ENCODE measurements at places on chromosomes 16 and 17. TPM values are rescaled to one million over a fixed set of nuclear protein-coding genes. Genes with fewer than 3 reads are reported as not detected.
A peak's percentile ranks its signal among the peaks of the same experiment; 100 is the strongest.

Gene C16orf54
- 22.4 TPM for total RNA-seq

- H3K36me3 ChIP-seq, result no peaks in the 10 kb centered on the region
- H3K27ac ChIP-seq, result no peak overlapping the region
- DNase-seq, result no peak
- H3K4me1 ChIP-seq, result peaks cover 2% of the 10 kb centered on the region
Measured at GRCh38 chr17:82134101-82134500, 36.1 kb upstream of the FASN start.

Gene METRNL
- 23.3 TPM for total RNA-seq

GRCh38 chr16:522320-523096 lies 5.0 kb upstream of the CAPN15 start:
- peak overlapping the region; percentile 39 for H3K27ac ChIP-seq
- H3K27me3 ChIP-seq, result no peaks in the 10 kb centered on the region
- no peak overlapping the region for H3K4me3 ChIP-seq
- DNase-seq, result no peak
- H3K36me3 ChIP-seq, result peaks cover 7% of the 10 kb centered on the region

DNA sequence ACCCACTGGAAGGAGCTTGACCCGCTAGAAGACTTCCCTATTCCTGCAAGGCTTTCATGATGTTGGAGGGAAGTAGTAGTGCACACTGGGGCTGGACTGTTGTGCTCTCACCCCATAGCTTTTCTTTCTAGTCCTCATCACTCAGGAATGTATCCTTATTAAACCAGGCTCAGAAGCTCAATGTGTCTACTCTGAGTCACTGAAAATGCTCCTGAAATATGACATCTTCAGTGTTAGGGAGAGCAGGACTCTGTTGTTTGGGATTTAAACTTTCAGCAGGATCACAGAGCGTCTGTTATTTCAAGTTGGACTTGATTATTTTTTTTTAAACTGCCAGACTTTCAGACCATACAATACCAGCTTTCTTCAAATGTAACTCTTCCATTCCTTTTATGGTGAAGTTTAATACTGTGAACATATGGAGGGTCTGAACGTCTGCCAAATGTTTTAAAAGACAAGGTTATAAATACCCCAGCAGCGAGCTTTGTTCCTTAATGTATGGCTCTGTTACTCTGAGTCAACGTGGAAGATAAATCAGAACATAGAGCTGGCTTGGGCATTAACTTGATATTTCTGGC lies 257.5 kb downstream of the CDH11 start:
- DNase-seq, result no peak
- no peaks in the 10 kb centered on the region for H3K27me3 ChIP-seq
- H3K36me3 ChIP-seq, result no peaks in the 10 kb centered on the region
- H3K4me1 ChIP-seq, result no peaks in the 10 kb centered on the region
- no peak overlapping the region for H3K4me3 ChIP-seq
- H3K27ac ChIP-seq, result no peak overlapping the region

GRCh38 chr17:44782326-44782850 lies 23.6 kb downstream of the ADAM11 start:
- peaks cover 2% of the 10 kb centered on the region for H3K4me1 ChIP-seq
- DNase-seq, result no peak
- H3K27me3 ChIP-seq, result peaks cover 2% of the 10 kb centered on the region
- H3K27ac ChIP-seq, result no peak overlapping the region
- no peak overlapping the region for H3K4me3 ChIP-seq

Gene USP43
- 0.38 TPM for total RNA-seq

Gene SDK2
- 3.2 TPM for total RNA-seq

Gene TP53TG3B
- not detected for total RNA-seq

Gene CCL5
- 158 TPM for total RNA-seq

GRCh38 chr17:82956726-82957468 lies 117.1 kb upstream of the ZNF750 start:
- H3K27me3 ChIP-seq, result no peaks in the 10 kb centered on the region
- H3K27ac ChIP-seq, result no peak overlapping the region
- no peaks in the 10 kb centered on the region for H3K4me1 ChIP-seq
- H3K36me3 ChIP-seq, result peaks cover 40% of the 10 kb centered on the region

DNA sequence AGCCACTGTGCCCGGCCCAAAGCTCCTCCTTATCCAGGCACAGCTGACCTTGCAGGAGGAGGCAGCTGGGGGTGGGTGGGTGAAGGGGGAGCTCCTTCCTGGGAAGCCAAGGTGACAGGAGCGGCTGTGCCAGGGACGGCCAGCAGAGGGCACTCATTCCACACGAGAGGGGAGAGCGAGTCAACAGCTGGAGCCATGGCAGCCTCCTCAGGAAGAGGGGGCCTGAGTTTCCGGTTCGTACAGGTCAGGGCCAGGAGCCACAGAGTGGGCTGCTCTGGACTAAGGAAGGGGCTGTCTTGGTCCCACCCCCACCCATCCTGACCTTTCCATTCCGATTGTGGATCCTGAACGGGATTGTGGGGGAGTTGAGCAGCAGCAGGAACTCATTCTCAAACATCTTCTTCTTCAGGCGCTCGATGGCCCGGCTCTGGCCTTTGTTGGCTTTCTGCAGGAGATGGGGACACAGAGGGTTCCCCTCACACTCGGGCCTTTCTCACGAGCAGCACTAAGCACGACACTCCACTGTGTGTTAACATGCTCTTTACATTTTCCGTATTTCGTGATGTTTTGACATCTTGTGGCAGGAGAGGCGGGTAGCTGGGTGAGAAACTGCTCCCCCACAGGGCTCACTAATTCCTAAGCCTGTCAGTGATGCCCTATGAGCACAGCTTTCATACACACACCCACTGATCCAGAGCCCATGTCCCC lies 61.6 kb downstream of the TIMM22 start:
- no peak overlapping the region for H3K4me3 ChIP-seq
- peaks cover 22% of the 10 kb centered on the region for H3K36me3 ChIP-seq
- no peaks in the 10 kb centered on the region for H3K27me3 ChIP-seq
- DNase-seq, result peak; percentile 73

DNA sequence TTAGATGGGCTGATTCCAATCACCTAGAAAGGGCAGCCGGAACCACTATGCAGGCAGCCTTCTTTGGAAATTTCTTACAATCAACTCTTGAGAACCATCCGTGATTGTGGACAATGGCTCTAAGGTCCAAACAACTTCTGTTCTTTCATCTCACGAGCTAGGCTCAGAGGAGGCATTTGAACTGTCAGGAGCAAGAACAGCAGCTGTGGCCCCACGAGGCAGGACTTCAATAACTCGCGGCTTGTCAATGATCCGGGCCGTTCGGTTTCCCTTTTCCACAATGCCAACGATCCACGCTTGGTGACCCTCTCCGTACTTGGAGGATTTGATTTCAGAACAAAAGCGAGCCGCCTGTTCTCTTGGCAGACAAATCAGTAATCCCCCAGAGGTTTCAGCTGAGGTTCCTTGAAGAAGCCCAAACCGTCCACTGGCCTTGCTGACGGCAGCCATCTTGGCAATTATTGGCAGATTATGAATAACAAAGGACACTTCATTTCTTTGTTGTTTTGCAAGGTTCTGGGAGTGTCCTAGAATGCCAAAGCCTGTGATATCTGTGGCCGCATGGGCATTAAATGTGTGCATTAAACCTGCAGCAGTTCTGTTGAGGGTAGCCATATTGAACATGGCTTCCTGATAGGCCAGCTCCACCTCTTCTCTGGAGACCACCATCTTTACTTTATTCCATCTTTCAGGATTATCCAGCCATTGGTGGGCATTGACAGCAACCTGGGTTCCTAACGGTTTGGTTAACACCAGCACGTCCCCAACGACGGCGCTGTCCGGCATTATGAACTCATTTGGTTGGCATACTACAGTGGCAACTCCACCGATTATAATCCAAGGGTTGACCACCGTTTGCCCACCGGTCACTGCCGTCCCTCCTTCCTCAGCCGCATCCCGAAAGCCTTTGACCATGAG lies 1.2 kb downstream of the SEPHS2 start:
- peaks cover 22% of the 10 kb centered on the region for H3K36me3 ChIP-seq
- H3K27ac ChIP-seq, result peak overlapping the region; percentile 86
- DNase-seq, result no peak
- peaks cover 32% of the 10 kb centered on the region for H3K4me1 ChIP-seq

GRCh38 chr17:57915985-57916757 lies 39.0 kb downstream of the CUEDC1 start:
- H3K36me3 ChIP-seq, result no peaks in the 10 kb centered on the region
- no peak for DNase-seq
- H3K27me3 ChIP-seq, result no peaks in the 10 kb centered on the region
- H3K4me1 ChIP-seq, result no peaks in the 10 kb centered on the region
- H3K27ac ChIP-seq, result no peak overlapping the region

DNA sequence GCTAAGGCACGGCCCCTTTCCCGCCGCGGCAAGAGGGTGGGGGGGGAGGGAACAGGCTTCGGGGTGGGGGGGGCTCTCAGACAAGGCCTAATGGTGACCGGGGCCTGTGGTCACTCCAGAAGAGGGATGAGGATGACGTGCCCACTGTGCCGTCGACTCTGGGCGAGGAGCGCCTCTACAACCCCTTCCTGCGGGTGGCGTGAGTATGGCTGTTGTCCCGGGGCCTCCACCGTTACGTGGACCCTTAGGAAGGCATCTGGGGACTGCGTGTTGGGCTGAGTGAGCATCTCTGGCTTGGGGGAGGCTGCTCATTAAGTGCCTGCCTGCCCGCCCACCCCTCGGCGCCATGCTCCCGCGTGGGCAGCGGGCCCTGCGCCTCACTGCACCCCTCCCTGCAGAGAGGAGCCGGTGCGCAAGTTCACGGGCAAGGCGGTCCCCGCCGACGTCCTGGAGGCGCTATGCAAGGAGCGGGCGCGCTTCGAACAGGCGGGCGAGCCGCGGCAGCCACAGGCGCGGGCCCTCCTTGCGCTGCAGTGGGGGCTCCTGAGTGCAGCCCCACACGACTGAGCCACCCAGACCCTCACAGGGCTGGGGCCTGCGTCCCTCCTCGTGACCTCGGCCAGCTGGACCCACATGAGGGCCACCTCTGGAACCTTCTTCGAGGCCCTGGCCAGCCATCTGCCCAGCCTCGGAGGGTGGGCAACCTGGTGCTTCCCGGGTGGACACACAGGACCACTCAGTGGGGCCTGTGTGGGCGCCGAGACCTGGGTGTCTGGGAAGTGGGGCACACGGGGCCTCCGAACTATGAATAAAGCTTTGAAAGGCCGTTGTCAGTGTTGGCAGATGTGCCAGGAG lies 2.2 kb downstream of the HAGHL start:
- H3K36me3 ChIP-seq, result peaks cover 2% of the 10 kb centered on the region
- H3K4me1 ChIP-seq, result peaks cover 3% of the 10 kb centered on the region
- H3K27ac ChIP-seq, result no peak overlapping the region
- peak overlapping the region; percentile 62 for H3K4me3 ChIP-seq

Gene PRSS21
- 11.3 TPM for total RNA-seq

DNA sequence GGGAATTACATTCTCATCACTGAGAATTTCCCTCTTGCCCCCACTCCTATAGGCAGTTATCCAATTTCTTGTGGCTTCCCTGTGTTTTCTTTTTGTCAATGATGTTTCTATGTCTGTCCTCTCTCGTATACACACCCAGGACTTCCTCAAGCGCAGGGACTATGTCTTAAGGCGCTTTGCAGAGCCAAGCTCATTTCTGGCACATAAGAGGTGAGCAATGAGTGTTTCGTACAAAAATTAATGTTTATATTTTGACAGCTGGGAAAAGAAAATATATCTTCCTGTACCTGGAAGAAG lies 947 bp downstream of the DDX42 start:
- DNase-seq, result no peak
- peaks cover 62% of the 10 kb centered on the region for H3K36me3 ChIP-seq
- H3K27me3 ChIP-seq, result no peaks in the 10 kb centered on the region
- peaks cover 53% of the 10 kb centered on the region for H3K4me1 ChIP-seq

Gene SLC2A4
- 0.07 TPM for total RNA-seq

- no peaks in the 10 kb centered on the region for H3K36me3 ChIP-seq
- no peaks in the 10 kb centered on the region for H3K4me1 ChIP-seq
- no peaks in the 10 kb centered on the region for H3K27me3 ChIP-seq
- no peak overlapping the region for H3K4me3 ChIP-seq
Measured at GRCh38 chr16:11412175-11412904, 67.1 kb downstream of the RMI2 start.

GRCh38 chr17:56739376-56739775 lies 94.3 kb downstream of the C17orf67 start:
- no peak for DNase-seq
- H3K36me3 ChIP-seq, result no peaks in the 10 kb centered on the region
- peaks cover 3% of the 10 kb centered on the region for H3K27me3 ChIP-seq
- no peaks in the 10 kb centered on the region for H3K4me1 ChIP-seq

- H3K27me3 ChIP-seq, result peaks cover 3% of the 10 kb centered on the region
- H3K36me3 ChIP-seq, result no peaks in the 10 kb centered on the region
- H3K4me1 ChIP-seq, result peaks cover 20% of the 10 kb centered on the region
- H3K4me3 ChIP-seq, result no peak overlapping the region
- DNase-seq, result peak; percentile 84
- no peak overlapping the region for H3K27ac ChIP-seq
Measured at GRCh38 chr17:68172461-68172954, 75.3 kb upstream of the AMZ2 start.

Gene ENGASE
- 41.3 TPM for total RNA-seq
